Stromal cell of bone marrow (primary cell): ENCODE measurements at places on chromosomes 3 and 15.

- DNase-seq = no peak
Measured at GRCh38 chr3:46900356-46900755, 22.8 kb downstream of the PTH1R start.

- DNase-seq = no peak
Measured at GRCh38 chr3:38649500-38650247, at the start of gene SCN5A. Gene SCN5A, minus strand, starts transcription at chr3:38649687. Its CDS starts 16,380 bp downstream, at chr3:38633307.

- no peak for DNase-seq
Measured at GRCh38 chr3:1960506-1960905, 138.2 kb upstream of the CNTN4 start.

DNA sequence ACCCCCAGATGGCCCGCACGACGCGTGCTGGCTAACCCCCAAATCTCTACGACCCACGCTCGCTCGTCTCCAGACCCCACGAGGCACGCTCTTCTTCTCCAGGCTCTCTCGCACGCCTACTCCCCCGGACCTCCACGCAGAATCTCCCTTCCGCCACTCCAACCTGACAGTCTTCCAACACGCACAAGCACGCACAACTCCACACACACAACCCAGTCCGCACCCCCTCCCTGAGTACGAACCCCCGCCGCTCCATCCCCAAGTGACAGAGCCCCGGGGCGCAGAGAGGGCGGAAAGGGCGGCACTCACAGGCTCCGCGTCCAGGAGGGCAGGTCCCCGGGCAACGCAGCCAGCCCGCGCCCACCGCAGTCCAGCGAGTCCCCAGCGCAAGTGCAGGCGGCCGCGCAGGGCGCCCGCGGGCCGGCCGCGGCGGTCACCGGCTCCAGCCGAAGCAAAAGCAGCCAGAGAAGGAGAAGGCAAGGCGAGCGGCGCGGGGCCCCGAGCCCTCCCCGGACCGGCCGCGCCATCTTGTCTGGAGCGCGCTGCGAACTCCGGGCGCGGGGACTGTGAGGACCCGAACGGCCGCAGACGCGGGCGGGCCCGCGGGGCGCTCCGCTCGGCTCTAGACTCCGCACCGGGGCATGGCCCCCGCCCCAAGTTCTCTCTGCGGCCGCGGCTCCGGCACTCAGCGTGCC lies 794 bp downstream of the LRIG1 start:
- no peak for DNase-seq
